ENCODE measurements at places on chromosomes 1 and 21.

- DNase-seq, result no peak
These were observed 23.2 kb downstream of the HIVEP3 start for GRCh38 chr1:41895552-41895951.

DNA sequence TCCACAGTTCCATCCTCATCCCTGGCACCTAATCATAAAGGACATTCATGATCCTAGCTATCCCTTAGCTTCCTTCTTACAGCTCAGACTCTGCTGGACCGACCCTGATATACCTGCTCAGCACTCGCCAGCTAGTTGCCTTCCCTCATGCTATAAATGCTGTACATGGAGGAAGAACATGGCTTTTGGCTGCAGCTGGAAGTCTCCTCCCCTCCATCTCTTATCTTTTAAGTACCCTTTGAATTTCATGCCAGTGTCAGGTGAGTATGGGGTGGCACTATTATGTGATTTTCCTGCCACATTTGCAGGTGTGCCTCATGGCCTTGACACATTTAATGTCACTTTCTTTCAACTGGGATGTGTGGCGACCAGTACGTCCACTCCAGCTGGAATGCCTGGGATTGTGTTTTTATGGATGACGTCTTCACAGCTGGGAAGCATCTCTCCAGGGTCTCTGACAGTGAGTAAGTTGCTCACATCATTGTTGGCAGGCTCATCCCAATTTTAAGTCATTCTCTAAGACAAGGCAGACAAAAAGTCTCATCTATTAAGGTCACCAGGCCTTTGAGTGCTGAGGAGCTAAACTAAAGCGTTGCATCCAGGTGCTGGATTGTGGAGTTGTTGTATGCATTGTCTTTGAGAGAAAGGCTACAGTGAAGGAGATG is 43.4 kb downstream of the RUNX1 start:
- DNase-seq, result no peak

DNA sequence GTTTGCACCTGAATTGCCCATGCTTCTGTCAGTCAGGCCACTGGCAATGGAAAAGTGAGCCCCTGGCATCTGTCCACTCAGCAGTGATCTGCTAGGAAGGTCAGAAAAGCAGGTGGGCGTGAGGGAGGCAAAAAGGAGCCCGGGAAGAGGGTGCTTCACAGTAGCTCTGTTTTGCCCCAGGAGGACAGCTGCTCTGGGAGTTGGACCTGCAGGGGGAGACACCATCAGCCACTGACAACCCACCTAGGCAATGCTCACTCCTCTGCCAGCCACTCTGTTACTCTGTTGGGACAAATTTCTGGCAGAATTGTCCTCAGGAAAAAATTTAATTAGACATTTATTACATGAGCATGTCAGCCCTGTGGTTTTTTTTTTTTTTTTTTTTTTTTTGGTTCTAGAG is 146.4 kb downstream of the LRIG2 start:
- peak; percentile 42 for DNase-seq

DNA sequence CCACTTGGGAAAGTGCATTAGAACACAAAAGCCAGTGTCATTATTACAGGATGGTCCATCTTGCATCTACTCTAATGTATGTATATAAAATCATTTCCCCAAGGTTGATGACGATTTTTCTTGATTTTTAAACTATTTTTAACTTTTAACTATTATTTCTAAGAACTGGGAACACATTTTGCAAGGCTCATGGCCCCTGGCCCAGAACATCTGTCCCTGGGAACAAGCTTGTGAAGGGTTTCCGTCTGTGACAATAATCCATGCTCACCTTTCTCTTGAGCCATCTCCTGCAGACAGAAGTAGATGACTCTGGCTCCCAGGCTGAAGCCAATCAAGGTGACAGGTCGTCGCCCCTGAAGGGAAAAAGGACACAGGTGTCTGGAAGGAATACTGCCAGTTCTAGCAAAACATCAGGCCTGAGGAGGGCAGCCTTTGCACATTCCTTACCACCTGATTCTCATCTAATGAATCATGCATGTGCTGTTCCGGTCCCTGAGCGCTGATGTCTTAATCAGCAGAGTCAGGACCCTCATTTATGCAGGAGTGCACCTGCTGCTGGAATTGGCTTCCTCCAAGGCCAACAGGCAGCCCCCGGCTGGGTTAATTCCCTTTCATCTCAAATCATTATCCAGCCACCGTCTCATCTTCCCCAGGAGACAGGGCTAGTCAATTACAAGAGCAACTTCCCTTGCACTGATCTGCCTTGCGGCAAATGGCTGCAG is 62.5 kb downstream of the TMCO4 start:
- no peak for DNase-seq

- peak; percentile 52 for DNase-seq
These were observed 45.9 kb upstream of the COL6A1 start for GRCh38 chr21:45935628-45936027.

DNA sequence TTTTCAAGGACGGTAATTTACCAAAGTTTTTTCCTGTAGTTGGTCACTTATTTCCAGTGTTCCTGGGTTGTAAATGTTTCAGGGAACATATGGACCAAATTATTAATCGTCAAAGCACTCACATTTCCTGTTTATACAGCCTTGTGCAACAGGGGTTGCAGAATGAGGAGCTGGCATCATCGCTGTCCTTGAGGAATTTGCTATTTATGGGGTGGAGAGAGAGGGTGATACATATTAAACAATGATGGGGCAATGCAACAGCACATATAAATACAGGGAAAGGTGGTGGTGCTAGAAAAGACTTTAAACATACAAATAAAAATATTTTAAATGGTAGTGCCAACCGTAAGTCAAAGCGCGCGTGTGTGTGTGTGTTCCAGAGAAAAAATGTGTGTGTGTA is 369.8 kb downstream of the NPHP4 start:
- DNase-seq, result no peak

DNA sequence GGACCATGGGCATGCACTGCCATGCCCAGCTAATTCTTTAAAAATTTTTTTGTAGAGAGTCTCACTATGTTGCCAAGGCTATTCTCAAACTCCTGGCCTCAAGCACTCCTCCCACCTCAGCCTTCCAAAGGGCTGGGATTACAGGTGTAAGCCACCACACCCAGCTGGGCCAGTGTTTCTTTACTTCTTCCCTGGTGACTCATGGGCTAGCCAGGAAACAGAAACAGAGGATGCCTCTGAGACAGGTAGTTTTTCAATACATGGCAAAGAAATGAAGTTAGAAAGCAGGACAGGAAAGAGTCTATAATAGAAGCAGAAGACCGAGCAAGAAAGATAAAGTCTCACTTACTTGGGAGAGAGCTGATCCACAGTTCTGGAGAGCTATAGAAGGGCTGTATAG is 7.6 kb upstream of the C1orf74 start:
- DNase-seq, result no peak

- DNase-seq, result no peak
These were observed 30.2 kb downstream of the ODF2L start for GRCh38 chr1:86365896-86366295.

- DNase-seq, result no peak
These were observed 214.8 kb downstream of the RERE start for GRCh38 chr1:8602471-8603219.

GRCh38 chr1:94793296-94793656 is 26.9 kb upstream of the SLC44A3 start:
- no peak for DNase-seq

GRCh38 chr1:213231795-213232231 is 180.8 kb downstream of the RPS6KC1 start:
- no peak for DNase-seq

- DNase-seq, result no peak
These were observed 3.9 kb upstream of the CD1C start for GRCh38 chr1:158285756-158286241.

GRCh38 chr21:17964716-17965115 is 145.6 kb upstream of the C21orf91 start:
- DNase-seq, result no peak

DNA sequence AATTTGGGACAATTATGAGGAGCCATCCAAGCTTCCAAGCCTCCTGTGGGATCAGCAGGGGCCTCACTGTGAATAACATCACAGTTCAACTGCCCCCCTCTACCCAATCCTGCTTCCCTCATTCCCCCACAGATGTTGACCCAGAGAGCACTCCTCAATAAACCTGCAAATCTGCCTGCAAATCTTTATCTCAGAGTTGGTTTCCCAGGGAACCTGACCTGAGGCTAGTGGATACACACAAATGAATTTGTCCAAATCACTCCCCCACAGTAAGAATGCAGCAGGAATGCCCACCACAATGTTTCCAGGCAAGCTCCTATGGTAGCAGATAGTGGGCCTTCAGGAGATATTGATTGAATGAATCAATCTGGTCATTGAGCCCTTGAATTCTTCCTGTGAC is 56.4 kb upstream of the HIVEP3 start:
- DNase-seq, result no peak

DNA sequence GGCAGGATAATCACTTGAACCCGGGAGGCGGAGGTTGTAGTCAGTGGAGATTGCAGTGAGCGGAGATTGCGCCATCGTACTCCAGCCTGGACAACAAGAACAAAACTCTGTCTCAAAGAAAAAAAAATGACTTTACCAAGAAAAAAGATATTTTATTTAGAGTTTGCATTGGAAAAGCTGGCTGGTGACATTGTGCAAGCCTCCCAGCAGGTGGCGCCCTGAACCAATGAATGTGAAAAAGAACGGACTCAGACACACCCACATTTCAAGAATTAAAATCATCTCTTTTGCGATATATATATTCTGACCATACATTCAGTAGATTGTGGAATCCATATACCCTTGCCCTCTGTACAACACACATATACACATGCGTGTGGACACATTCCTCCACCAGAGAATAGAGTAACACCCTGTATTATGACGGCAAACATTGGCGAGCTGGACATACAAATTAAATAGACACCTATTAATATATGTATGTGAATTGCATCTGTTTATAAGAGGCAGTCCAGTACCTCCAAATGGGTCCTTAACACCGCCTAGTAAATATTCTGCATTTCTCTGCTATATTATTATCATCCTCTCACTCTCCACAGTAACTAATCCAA is 39.0 kb upstream of the CADM3 start:
- DNase-seq, result peak; percentile 72

DNA sequence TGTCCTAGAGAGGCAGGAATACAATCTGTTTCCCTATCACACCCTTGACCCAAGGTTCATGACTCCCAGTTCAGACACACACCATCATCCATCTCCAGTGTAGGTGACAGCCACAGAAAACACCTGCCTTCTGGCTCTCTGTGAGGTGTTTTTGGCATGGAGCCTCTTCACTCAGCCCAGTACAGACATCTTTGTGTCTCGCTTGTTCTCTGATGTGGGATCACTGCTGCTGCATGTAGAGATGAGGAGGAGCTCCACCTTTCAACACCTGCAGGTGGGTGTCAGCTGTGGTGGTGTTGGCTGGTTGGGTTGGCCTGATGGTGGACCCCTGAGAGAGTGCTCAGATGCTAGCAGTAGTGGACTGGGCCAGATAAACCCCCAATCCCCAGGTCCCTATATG is 916.7 kb upstream of the B3GALT2 start:
- no peak for DNase-seq

DNA sequence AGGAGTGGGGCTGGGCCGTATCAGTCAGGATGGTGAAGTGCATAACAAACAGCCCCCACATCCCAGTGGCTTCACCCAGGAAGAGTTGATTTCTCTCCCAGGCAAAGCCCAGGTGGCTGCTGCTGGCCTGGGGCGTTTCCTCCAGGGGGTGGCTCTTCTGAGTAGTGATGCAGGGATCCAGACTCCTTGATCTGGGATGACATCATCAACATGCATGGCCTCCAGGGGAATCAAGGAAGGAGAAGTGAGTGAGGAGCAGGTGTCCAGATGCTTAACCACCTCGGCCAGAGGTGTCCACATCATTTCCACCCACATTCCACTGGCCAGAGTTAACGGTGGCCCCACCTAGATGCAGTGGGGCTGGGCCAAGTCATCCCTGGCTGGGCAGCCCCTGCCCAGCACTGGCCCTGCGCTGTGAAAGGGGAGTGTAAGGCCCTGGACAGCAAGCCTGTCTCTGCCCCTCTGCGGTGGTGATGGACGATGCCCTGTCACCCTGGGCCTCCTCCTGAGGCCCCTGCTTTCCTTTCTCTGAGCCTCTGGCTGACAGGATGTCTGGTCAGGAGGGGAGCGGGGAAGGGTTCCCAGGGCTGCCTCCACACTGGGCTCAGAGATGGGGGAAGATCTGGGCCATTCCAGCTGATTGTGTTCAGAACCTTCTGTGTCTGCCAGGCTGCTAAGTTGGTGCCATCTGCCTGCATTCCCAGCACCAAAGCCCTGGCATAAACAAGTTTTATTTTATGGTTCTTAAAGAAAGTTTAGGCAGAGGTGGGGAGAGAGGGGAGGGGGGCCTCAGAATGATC is 598.2 kb downstream of the MATN1 start:
- no peak for DNase-seq

DNA sequence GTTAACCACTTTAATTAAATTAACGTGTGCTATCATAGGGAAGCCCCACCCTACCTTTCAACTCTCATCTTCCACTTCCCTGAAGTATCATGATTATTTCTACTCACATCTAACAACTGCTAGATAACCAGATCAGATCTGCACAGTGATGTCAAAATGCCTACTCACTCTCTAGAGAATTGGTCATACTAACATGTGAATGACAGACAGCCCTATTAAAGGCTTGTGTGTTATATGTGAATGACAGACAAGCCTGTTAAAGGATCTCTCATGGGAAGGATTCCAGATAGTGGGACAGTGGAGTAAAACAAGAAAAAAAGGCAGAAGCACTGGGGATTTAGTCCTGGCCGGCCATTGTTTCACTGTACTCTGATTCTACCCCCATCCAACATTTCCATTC is 12.6 kb downstream of the VTCN1 start:
- DNase-seq, result no peak

DNA sequence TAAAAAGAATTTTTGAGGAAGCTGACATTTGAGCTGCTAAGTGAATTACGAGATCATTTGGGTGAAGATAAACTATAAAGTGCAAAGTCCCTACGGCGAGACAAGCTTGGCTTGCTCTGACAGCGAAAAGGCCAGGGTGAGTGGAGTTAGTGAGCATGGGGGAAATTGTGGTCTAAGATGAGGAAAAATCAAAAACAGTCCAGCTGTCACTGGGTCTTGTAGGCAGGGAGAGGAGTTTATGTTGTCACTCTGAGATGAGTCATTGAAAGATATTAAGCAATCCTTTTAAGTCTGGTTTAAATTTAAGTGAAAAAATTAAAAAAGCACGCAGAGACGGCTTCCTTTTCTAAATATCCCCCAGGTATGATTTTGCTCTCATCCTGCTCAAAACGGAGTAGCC is 601.9 kb downstream of the MRPL39 start:
- no peak for DNase-seq

GRCh38 chr1:100415498-100415778 is 63.1 kb downstream of the CDC14A start:
- DNase-seq, result peak; percentile 39

DNA sequence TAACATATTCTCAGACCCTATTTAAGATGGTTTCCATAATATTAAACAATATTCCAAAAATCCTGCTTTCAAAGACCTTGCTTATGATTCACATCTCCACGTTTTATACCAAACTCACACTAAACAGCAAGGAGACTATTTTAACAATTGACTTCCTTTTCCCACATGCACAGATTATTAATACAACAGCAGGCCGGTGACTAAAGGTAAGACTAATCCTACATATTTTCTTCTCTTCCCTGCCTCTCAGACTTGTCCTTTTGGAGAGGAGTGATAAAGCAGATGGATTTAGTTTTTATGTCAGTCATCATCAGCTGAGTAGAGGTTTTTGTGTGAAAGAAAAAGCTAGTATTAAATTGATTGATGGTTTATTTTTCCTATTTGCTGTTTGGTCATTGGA is 400.6 kb downstream of the NTNG1 start:
- no peak for DNase-seq

GRCh38 chr21:38089763-38090046 is 167.1 kb upstream of the KCNJ15 start:
- no peak for DNase-seq

Measured in T47D (cell line).